ENCODE measurements at places on chromosomes 12 and 14. TPM values are rescaled to one million over a fixed set of nuclear protein-coding genes. Genes with fewer than 3 reads are reported as not detected.

The SPTB gene
- total RNA-seq: 102 TPM

The TSPAN11 gene
- total RNA-seq: 4.1 TPM

The HOTAIR gene
- total RNA-seq: not detected

The FAM90A1 gene
- total RNA-seq: not detected

The KRT8 gene
- total RNA-seq: 271 TPM

The DNAH10 gene
- total RNA-seq: 0.11 TPM

- H3K36me3 ChIP-seq: no peaks in the 10 kb centered on the region
- no peak overlapping the region for H3K27ac ChIP-seq
- DNase-seq: no peak
These were observed 166.8 kb downstream of the DAD1 start for GRCh38 chr14:22422238-22422637.

- DNase-seq: no peak
- H3K4me1 ChIP-seq: no peaks in the 10 kb centered on the region
- H3K27me3 ChIP-seq: no peaks in the 10 kb centered on the region
- H3K4me3 ChIP-seq: no peak overlapping the region
- H3K36me3 ChIP-seq: no peaks in the 10 kb centered on the region
These were observed 51.3 kb downstream of the RIMBP2 start for GRCh38 chr12:130664772-130665171.

DNA sequence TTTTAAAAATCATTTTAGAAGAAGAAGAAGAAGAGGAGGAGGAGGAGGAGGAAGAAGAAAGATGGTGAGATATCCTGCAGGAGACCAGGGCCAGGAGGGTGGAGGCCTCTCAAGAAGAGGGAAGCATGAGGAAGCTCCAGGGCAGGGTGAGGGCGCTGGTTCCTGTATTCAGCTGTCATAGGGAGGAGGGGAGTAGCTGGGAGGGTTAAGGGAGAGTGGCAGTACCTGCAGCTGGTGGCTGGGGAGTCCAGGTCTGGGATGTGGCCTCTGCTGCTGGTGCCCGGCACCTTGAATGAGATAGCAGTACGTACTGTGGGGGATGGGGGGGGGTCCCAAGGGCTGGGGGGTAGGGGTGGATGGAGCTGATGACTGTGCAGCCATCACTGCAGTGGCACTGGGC is 9.8 kb downstream of the RBP5 start:
- H3K4me3 ChIP-seq: no peak overlapping the region
- no peaks in the 10 kb centered on the region for H3K27me3 ChIP-seq
- no peak overlapping the region for H3K27ac ChIP-seq
- no peaks in the 10 kb centered on the region for H3K36me3 ChIP-seq

DNA sequence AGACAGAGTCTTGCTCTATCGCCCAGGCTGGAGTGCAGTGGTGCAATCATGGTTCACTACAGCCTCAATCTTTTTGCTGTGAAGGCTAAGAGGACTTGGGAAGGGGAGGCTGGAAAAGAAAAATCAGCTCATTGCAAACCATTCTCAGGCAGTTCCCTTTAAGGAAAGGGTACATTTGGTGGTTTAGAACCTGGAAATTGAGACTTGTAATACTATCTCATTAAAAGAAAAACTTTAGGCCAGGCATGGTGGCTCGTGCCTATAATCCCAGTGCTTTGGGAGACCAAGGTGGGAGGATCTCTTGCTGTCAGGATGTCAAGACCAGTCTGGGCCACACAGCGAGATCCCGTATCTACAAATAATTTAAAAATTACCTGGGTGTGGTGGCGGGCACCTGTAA is 21.3 kb upstream of the TUBA1C start:
- no peaks in the 10 kb centered on the region for H3K4me1 ChIP-seq
- H3K36me3 ChIP-seq: no peaks in the 10 kb centered on the region
- H3K4me3 ChIP-seq: no peak overlapping the region
- H3K27me3 ChIP-seq: no peaks in the 10 kb centered on the region
- no peak for DNase-seq
- H3K27ac ChIP-seq: no peak overlapping the region

DNA sequence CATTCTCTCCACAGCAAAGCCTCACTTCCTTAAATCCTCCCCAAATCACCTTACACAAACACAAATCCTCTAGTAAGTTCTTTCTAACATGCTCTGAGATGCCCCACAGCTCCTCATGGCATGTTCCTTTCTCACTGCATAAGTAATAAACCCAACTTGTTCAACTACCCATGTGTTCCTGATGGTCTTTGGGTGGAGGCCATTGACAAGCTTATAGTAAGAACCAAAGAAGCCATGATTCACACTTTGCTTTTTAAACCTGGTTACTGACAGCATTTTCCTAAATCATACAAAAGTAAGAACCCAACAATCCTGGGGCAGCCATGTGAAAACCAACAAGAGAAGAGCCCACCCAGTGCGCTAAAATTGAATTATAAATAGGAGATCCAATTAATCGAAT is 138.6 kb downstream of the ITPR2 start:
- no peaks in the 10 kb centered on the region for H3K27me3 ChIP-seq
- DNase-seq: no peak
- H3K4me1 ChIP-seq: no peaks in the 10 kb centered on the region
- no peak overlapping the region for H3K4me3 ChIP-seq
- no peaks in the 10 kb centered on the region for H3K36me3 ChIP-seq

DNA sequence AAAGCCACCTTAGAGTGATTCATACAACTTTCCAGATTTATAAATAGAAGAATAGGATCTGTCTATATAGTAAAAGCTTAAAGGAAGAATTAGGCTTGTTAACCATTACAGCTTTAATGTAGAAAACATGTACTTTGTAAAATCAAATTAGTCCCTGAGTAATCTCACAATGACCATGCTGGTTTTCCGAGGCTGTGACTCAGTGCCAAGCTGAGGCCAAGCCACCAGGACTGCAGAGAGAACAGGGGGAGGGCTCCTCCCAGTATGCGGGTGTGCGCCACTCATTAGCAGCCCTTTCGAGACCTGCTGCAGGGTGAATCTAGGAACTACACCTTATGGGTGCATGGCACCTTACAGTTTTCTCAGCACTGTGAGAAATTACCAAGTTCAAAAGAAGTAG is 167.0 kb downstream of the EFCAB11 start:
- no peak overlapping the region for H3K27ac ChIP-seq
- H3K27me3 ChIP-seq: no peaks in the 10 kb centered on the region
- no peak overlapping the region for H3K4me3 ChIP-seq

DNA sequence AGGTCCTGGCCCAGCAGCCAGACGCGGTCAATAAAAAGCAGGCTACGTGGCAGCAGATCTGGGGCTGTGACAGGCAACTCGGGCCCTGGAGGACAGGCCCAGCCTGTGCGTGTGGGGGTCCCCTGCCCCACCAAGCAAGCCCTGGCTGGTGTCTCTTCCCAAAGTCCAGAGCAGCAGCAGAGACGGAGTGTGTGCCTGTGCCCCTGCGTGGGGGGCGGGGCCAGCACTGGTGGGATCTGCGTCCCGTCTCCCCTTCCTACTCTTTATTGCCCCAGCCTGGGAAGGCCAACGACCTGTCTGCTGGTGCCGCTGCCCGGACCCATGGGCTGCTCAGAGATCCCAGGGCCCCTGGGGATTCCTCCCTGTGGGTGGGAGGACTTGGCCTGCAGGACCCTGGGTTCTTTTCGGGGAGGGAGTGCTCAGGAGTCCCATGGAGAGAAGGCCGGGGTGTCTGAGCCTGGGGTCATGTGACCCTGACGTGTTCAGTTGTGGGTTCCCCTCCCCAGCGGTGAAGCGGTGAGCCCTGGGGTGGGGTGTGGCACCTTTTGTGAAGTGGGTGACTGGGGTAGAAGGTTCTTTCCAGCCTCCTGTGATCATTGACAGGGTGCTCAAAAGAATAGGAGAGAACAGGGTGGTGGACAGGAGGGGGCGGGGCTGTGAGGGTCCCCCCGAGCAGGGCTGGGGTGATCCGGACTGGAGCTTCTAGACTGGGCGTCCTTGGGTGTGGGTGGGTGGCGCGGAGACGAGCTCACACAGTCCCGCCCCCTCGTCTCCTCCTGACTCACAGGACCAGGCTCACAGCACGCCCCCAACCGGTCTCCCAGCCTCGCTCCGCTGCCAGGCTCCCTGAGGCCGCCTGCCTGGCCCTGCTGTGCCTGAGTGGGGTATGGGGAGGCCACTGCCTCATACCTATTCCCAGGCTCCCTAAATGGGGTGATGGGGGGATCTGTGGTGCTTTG is 22.4 kb downstream of the ASPG start:
- H3K36me3 ChIP-seq: no peaks in the 10 kb centered on the region
- H3K4me1 ChIP-seq: peaks cover 11% of the 10 kb centered on the region
- no peaks in the 10 kb centered on the region for H3K27me3 ChIP-seq
- no peak overlapping the region for H3K4me3 ChIP-seq

GRCh38 chr12:89225401-89225800 is 126.9 kb downstream of the DUSP6 start:
- H3K4me3 ChIP-seq: no peak overlapping the region
- peaks cover 11% of the 10 kb centered on the region for H3K4me1 ChIP-seq
- no peaks in the 10 kb centered on the region for H3K36me3 ChIP-seq

- H3K27me3 ChIP-seq: peaks cover 74% of the 10 kb centered on the region
- H3K36me3 ChIP-seq: no peaks in the 10 kb centered on the region
- DNase-seq: no peak
- H3K27ac ChIP-seq: no peak overlapping the region
These were observed 2.0 kb downstream of the SIX1 start for GRCh38 chr14:60647081-60647836.

DNA sequence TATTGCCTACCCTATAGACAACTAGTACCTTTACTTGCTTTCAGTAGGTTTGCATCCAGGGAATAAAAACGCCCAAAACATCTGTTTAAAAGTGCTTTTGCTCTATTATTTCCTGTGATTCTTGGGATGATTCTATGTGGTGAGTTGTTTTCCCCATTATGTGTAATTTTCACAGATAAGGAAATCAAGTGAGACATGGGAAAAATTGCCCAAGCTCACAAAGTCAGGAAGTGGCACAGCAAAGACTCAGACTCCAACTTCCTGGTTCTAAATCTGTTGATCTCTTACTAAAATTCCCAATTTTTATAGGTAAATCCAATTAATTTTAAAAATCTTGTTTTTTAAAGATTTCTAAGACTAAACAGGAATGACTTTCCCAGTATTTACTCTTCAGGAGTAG is 39.0 kb downstream of the NID2 start:
- peaks cover 10% of the 10 kb centered on the region for H3K36me3 ChIP-seq
- H3K4me1 ChIP-seq: no peaks in the 10 kb centered on the region
- no peak for DNase-seq
- no peak overlapping the region for H3K27ac ChIP-seq

GRCh38 chr14:99159341-99160340 is 112.4 kb downstream of the BCL11B start:
- H3K36me3 ChIP-seq: no peaks in the 10 kb centered on the region
- no peak overlapping the region for H3K27ac ChIP-seq
- H3K27me3 ChIP-seq: no peaks in the 10 kb centered on the region
- DNase-seq: no peak
- no peak overlapping the region for H3K4me3 ChIP-seq

DNA sequence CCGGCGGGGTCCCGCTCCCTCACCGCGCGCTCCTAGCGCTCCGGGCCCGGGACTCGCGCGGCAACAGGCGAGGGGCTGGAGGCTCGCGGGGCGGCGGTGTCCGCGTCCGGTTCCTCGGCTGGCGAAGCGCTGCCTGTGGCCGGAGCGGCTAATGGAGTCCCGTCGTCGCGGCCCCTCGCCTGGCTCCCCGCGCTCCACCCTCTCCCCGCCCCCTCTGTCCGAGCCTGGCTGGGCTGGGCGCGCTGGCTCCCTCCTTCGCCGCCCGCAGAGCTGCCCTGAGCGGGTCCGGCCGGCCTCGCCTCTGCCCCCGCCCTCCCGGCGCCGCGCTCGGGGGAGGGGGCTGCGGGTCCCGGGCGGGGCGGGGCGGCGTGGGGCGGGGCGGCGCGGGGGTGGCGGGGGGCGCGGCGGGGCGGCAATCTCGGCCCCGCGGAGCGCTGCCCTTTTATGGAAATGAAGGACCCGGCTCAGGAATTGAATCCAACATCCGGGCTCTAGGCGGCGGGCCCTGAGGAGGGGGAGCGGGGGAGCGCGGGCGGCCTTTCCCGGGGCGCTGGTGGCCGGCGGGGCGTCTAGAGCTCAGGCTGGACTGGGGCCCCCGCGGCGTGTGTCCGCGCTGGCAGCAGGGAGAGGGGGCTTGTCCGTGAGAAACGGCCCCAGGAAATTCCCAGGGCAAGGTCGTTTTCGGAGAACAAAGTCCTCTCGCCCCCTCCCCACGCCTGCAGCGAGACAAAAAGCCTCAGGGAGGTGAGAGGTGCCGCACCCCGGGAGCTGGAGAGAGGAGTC is at the start of gene FERMT2:
Gene FERMT2 (minus strand): TSS at position 153 of the 783 bp plus-strand sequence. CDS start 482 bp downstream, outside the sequence.
- no peaks in the 10 kb centered on the region for H3K27me3 ChIP-seq
- peak within 1 kb of the TSS; percentile 98 for H3K4me3 ChIP-seq
- DNase-seq: peak; percentile 85

DNA sequence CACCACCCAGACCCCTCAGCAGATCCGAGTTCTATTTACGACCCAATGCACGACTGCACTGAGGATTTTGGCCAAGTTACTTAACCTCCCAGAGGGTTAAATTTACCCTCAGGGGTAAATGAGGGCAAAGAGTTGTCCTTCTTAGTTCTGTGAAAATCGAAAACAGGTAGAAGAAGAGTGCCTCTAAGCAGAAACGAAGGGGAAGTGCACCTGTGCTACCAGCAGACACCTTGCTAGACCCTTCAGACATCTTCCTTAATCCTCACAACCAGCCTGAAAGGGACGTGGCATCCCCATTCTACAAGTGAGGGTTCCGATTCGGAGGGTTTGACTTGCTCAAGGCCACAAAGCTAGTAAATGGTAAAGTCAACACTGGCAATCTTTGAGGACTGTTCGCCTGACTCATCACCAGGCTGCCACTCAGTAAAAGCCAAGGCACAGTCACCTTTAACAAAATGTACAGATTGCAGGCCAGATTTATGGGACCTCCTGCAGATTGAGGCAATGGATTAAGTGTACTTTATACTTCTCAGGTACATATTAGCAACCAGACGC is 1.6 kb downstream of the GSG1 start:
- no peaks in the 10 kb centered on the region for H3K4me1 ChIP-seq
- peak overlapping the region; percentile 45 for H3K4me3 ChIP-seq
- peak overlapping the region; percentile 91 for H3K27ac ChIP-seq
- no peaks in the 10 kb centered on the region for H3K27me3 ChIP-seq
- no peak for DNase-seq
- no peaks in the 10 kb centered on the region for H3K36me3 ChIP-seq

GRCh38 chr14:104359969-104360442 is 219.6 kb upstream of the C14orf180 start:
- no peak overlapping the region for H3K27ac ChIP-seq
- no peaks in the 10 kb centered on the region for H3K4me1 ChIP-seq
- no peaks in the 10 kb centered on the region for H3K27me3 ChIP-seq

GRCh38 chr12:113744802-113745395 is 221.2 kb downstream of the RBM19 start:
- no peaks in the 10 kb centered on the region for H3K36me3 ChIP-seq
- DNase-seq: no peak
- H3K27me3 ChIP-seq: no peaks in the 10 kb centered on the region
- H3K27ac ChIP-seq: no peak overlapping the region
- H3K4me3 ChIP-seq: no peak overlapping the region
- H3K4me1 ChIP-seq: no peaks in the 10 kb centered on the region
